Naive thymus-derived CD8-positive, alpha-beta T cell (primary cell): ENCODE measurements at places on chromosomes 3 and 15.

GRCh38 chr3:102194760-102195159, 240.1 kb upstream of the ZPLD1 start:
- DNase-seq: no peak

DNA sequence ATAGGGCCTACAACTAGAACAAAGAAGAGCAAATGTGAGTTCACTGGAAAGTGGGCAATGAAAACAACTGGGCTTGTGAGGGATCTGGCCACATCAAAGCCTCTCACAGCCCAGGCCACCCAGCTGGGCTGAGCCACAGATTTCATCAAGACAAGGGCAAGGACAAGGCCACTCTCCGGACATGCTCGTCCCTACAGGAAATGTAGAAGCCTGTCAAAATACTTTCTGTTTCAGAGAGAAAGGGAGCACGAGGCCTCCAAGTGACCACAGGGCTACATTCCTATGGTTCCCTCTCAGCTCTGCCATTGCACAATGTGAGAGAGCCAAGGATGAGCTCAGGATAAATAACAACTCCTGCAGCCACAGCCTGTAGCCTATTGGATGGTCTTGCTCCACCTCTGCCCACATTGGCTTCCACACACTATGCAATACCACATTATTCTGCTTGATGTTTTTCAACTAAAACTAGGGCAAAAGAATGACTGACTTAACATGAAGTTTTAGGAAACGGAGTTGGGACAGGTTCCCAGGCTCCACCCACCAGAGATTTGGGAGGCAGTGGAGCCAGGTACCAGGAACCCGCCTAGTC, 12.1 kb downstream of the TBC1D2B start:
- no peak for DNase-seq

- no peak for DNase-seq
These were observed 121.1 kb upstream of the GOLIM4 start for GRCh38 chr3:168216851-168217250.

GRCh38 chr3:188071636-188072035, 82.3 kb upstream of the LPP start:
- DNase-seq: no peak

GRCh38 chr3:6281662-6282061, 579.3 kb upstream of the GRM7 start:
- no peak for DNase-seq

- DNase-seq: no peak
These were observed 624.5 kb upstream of the SGO1 start for GRCh38 chr3:20810555-20810954.

GRCh38 chr15:31162721-31163510, 61.4 kb upstream of the TRPM1 start:
- no peak for DNase-seq

DNA sequence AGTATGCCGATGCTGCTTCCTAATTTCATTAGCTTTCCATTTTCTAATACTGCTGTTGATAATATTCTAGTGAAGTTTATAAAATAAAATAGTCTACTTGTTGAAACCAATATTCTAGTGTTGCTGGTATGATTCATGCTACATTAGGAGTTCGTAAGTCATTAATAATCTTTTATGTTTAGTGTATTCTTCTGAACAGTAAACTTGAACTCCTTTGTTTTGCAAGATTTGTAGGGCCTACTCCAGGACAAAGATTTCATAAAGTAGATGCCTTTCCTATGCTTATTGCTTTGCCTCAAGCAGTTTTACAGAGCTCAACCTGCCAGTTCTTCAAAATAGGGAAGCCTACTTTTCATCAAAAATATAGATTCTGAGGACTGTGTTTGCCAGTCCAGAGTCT, 111.5 kb downstream of the RSRC1 start:
- DNase-seq: no peak

DNA sequence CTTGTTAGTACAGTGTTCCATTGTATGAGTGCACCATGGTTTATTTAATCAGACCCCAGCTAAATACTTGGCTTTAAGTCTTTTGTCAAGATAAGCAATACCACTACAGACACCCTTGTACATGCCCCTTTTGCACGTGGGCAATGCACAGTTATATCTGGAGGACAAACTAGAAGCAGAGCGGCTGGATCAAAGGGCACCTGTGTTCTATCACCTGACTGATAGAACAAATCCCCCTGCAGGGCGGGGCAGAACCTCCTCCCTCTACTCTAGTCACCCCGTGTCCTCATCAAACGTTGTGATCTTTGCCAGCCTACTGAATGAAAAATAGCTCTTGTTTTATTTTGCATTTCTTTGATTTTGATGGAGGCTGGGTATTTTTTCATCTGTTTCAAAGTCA, 314.9 kb downstream of the TLE3 start:
- DNase-seq: peak; percentile 38

GRCh38 chr3:146187334-146187950, 26.5 kb upstream of the PLOD2 start:
- DNase-seq: no peak

GRCh38 chr3:196968233-196969133, at the start of gene PIGZ:
PIGZ (minus strand) TSS chr3:196968833; CDS start chr3:196952031, 16,802 bp downstream.
- no peak for DNase-seq

DNA sequence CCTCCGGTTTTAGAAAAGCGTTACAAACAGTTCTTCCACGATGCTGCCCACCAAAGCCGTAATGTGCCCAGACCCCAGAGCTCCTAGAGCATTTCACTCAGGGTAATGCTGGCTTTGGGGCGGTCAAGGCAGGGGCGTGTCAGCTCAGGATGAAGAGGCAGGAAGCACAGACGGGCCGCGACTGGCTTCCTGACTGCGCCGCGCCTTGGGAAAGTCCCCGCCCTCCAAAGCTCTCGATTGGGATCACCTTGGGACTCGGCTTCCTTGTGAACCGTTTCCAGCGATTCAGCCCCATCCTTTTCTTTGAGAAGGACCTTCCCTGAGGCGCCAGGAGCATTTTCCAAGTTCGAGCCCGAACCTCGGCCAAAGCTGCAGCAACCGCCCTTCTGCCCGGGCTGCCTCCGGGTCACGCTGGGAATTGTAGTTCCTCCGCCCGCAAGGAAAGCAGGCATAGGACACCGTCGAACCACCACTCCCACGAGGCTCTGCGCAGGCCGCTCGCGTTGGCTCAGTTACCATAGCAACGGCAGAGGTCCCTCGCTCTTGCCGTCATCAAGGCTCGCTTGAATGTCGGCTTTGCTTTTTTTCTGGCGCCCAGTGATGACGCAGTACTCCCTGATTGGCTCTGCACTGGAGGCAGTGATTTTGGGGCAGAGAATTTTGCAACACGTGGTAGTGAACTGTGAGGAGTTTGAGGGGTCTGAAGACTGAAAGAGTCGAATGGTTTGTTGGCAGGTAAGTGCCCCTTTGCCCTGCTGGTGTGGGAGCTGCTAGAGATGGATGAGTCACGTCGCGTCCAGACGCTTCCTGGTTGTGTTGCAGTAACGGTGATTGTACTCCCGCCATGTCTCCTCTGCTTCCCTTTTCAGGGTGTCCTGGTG, at the start of the genes CCDC191 and QTRT2:
Gene CCDC191, minus strand, starts transcription at position 397 of the 881 bp plus-strand sequence. Its CDS starts 60 bp downstream, at position 337.
Gene QTRT2, plus strand, starts transcription at position 608 of the 881 bp plus-strand sequence. CDS start 8,521 bp downstream, outside the sequence.
- DNase-seq: peak; percentile 99

GRCh38 chr3:102084006-102084405, 234.7 kb downstream of the NFKBIZ start:
- DNase-seq: no peak

DNA sequence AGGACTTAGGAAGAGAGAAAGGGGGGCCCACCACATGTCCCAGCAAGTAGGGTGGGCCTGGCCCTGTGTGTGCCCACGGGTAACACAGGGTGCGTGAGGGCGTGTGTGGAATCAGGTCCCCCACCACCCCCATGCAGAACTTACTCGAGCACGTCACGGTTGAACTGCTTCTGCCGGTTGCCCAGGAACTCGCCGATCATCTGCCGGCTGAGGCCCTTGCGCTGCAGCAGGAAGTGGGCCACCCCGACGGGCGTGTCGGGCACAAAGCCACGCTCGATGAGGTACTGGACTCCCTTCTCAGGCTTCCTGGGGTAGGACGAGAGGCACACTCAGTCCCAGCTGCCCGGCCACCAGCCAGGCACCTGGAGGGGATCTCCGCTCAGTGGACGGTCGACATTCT, 83.1 kb upstream of the RPL32 start:
- no peak for DNase-seq
